ENCODE measurements at places on chromosomes 13 and 19.

GRCh38 chr19:55115446-55116065 is 1.9 kb downstream of the PPP1R12C start:
- no peak for DNase-seq

GRCh38 chr19:29837448-29837981 is 25.7 kb downstream of the CCNE1 start:
- DNase-seq: no peak

GRCh38 chr13:40522282-40522681 is 144.2 kb downstream of the FOXO1 start:
- DNase-seq: no peak

GRCh38 chr19:45470762-45471081 is 2.9 kb downstream of the FOSB start:
- DNase-seq: no peak

GRCh38 chr13:78826936-78827335 is 168.0 kb upstream of the OBI1 start:
- no peak for DNase-seq

DNA sequence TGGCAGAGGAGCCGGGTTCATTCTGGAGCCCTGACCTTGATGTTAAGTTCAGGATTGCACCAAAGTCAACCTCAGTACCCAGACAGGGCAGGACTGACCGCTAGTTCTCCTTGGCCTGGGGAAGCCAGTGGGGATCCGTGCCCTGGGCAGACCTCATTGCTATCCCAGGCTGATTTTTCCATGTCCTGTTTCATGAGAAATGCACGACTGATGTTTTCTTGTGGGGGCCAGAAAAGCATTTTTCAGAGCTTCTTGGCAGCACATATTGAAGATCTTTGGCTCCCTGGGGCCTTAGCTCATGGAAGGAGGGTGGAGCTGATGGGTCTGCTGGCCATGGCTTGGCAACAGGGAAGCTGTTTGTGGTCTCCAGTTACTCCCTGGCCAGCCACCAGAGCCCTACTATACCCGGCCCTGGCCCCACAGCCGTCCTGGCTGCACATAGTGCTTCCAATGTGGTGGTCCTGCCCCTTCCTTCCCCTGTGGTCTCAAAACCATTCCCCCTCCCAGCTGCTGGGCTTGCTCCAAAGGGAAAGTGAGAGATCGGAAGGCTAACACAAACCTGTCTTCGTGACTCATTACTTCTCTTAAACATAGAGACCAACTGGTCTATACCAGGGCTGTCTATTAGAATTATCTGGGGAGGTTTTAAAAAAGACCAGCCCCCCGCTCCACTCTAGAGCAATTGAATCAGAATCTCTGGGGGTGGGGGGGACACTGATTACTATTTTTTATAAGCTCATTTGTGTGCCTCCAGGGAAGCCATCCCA is 11.2 kb downstream of the IL17D start:
- peak; percentile 61 for DNase-seq

All from NCI-H446 treated with DMSO at 0.1 percent for 48 hours (cell line).